ENCODE measurements at places on chromosomes 2 and 18. TPM values are rescaled to one million over a fixed set of nuclear protein-coding genes. Genes with fewer than 3 reads are reported as not detected.
A peak's percentile ranks its signal among the peaks of the same experiment; 100 is the strongest.

Gene SLC16A14
- 0.49 TPM for total RNA-seq

GRCh38 chr2:213036836-213037235, 114.6 kb downstream of the IKZF2 start:
- DNase-seq: peak; percentile 9

DNA sequence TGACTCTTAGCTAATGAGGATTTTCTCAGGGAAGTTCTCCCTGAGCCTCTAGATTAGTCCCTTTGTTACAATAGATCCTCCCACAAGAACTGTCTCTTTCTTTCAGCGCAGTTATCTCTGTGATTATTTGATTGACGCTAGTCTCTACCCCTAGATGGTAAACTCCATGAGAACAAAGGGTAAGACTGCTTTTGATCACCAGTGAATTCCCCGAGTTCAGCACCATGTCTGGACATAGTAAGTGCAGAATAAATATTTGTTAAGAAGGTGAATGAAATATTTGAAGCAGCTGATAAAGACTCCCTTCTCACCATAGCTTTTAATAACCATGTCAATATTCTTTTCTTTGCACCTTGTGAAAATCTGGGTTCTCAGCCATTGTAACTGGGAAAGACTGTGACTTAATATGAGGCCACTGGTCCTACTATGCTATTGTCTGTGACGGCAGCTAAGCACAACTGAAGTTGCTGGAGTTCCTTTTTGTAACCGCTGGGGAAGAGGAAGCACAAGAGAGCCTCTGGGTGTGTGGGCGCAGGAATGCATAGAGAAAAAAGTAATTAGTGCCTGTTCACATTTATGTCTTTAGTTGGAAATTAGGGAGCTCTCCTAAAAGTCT, 214.7 kb downstream of the TGIF1 start:
- DNase-seq: no peak

DNA sequence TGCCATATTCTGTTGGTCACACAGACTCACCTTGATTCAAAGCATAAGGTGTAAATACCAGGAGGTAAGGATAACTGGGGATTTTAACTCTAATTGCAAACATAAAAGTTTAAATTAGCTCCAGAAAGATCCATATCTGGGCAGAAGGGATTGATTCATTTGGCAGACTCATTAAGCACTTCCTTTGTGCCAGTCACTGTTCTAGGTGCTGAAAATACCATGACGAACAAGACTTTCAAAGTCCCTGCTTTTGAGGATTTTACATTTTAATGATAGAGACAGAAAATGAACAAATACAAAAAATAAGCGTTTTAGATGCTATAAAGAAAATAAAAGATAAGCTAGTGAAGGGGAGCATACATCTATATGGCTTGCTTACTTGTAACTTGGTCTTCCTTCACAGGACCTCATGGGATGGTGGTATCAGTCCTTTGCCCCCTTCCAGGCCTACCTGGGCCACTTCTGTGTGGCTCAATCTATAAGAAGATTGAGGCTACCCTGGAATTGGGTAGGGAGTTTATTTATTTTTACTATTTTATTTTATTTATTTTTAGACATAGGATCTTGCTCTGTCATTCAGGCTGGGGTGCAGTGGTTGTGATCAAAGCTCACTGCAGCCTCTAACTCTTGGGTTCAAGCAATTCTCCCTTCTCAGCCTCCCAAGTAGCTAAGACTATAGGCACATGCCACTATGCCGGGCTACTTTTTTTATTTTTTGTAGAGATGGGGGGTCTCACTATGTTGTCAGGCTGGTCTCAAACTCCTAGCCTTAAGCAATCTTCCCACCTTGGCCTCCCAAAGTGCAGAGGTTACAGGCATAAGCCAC, 212.8 kb downstream of the MYCN start:
- DNase-seq: no peak

DNA sequence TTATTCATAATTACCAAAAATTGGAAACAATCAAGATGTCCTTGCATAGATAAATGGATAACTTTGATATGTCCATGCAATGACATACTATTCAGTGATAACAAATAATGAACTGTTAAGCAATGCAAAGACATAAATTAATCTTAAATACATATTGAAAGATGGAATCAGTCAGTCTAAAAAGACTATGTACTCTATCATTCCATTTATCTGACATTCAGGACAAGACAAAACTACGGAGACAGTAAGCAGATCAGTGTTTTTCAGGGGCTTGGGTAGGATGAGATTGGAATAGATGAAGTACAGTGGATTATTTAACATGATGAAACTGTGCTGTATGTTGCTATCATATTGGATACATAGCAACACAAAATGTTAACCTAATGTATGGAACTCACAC, 21.3 kb upstream of the ZNF804A start:
- no peak for DNase-seq

DNA sequence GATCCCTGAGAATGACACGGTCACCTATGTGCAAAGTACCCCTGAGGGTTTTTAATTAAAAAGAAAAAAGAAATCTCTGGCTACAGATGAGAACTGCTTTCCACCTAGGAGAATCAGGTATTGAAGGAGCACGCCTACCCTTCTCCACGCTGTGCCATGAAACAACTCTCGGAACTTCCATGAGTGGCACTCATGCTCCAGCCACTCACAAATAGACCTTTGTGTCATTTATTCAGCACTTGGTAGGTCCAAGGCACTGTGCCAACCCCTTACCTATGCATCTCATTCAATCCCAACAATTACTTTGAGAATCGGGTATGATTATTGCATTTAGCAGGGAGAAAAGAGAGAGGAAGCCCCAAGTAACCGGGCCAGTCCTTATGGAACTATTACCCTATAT, 44.9 kb upstream of the TTC39C start:
- DNase-seq: no peak
